Motor neuron (in vitro differentiated cells): ENCODE measurements at places on chromosomes 7 and 10. TPM values are rescaled to one million over a fixed set of nuclear protein-coding genes. Genes with fewer than 3 reads are reported as not detected.
A peak's percentile ranks its signal among the peaks of the same experiment; 100 is the strongest.

DNA sequence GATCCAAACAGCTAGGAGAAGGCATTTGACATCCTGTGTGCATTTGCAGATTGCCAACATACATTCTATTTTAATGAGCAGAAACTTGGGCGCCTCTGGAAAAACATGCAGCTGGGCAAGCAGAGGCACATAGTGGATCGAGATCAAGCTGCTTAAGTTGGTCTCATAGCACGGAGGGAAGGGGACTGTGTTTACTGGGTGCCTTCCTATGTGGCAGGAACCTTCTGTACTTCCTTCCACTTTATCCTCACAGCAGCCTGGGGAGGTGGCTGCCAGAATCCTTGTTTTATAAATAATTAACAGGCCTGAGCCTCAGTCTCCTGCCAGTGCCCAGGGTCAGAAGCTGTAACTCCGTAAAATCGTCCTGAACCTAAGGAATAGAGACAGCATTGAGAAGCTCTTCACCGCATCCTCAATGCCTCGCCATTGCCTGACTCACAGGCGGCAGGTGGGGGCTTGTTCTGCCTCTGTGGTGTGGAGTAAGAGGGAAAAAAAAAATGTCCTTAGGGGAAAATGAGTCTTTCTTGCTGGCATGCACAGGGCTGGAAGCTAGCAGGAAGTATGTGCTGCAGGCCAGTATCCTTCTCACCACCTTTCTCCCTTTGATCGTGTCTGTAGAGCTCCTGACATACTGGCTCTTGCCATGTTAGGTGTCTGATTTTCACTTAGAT is 6.2 kb downstream of the VWA2 start:
- no peak for ATAC-seq

- no peak for ATAC-seq
Observed at GRCh38 chr7:81574723-81575326, 195.0 kb downstream of the HGF start.

GRCh38 chr10:133441780-133442179 is 12.0 kb upstream of the SCART1 start:
- ATAC-seq, result no peak

GRCh38 chr7:157432541-157432956 is 95.7 kb downstream of the DNAJB6 start:
- peak; percentile 96 for ATAC-seq

DNA sequence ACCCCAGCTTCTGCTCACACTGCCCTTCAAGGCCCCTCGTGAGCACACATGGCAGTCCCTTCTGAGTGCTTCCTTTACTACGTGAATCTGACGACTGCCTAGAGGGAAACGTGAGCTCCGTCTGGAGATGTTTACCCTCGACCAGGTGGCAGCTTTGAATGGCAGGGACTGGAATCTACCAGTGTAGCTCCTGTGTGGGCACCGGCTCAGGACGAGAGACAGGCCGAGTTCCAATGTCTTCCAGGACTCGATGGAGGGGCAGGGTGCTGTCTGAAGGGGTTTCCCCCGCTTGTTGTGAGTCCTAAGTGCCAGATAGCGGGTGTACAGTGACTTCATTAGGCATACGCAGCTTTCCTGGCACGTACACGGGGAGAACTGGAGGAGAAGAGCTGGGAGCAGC is 229.9 kb downstream of the ADARB2 start:
- ATAC-seq, result no peak

DNA sequence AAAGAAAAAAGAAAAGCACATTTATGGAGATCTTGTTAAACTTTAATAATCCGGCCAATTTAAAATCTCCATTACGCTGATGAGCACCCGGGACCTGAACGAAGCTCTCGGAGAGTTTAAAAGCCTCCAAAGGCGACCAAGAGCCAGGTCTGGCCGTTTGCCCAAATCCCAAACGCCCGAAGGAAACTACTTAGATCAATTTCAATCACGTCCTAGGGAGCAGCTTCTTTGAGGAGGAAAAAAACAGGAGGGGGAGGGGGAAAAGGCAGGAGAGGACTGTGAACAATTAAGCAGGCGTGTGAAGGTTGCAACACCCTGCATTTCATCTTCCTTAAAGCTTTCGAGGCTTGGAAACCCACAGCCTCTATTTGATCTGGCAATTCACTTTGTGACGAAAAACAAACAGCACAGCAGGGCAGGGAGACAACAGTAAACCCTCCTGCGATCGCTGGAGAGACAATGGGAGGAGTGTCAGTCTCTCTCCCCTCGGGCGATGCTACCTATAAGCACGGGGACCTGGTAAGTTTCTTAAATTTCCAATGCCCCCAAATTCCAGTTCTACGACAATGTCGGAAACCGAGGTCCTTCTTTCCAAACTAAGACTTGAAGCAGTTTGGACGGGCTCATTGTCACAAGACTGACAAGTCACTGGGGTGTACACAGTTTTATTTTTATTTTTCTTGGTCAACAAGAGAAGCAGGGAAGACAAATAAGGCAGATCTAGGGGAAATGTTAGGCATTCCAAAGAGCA is 1.2 kb downstream of the KLF6 start:
- ATAC-seq, result no peak

DNA sequence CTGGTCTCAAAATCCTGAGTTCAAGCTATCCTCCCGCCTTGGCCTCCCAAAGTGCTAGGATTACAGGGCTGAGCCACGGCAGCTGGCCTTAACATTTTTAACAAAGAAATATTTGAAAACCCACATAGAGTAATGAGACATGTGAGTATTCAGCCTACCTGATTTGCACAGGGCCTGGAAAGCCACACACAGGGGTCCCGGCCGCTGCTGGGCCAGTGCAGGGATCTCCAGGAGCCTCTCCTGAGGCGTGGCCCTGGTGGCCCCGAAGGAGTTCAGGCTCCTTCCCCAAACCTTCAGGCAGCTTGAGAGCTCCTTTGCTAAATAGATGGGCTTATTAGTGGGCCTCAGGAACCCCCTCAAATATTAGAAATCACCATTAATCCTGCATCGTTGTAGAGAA is 18.7 kb downstream of the CNPY1 start:
- ATAC-seq, result no peak

RNLS gene
- total RNA-seq, result 2.6 and 4.0 TPM in 2 replicates

CNNM1 gene
- total RNA-seq, result 3.7 and 4.1 TPM in 2 replicates

NOM1 gene
- 9.3 and 15.6 TPM in 2 replicates for total RNA-seq

TAS2R4 gene
- total RNA-seq, result 1.2 and 2.3 TPM in 2 replicates
